CD4-positive, alpha-beta T cell treated with Interleukin-21 for 1 hour (primary cell): ENCODE measurements at places on chromosomes 12 and 14.

GRCh38 chr12:49626169-49626835 lies 2.9 kb downstream of the PRPF40B start:
- DNase-seq = peak; percentile 34

GRCh38 chr14:87567618-87568295 lies 425.2 kb downstream of the GALC start:
- no peak for DNase-seq

DNA sequence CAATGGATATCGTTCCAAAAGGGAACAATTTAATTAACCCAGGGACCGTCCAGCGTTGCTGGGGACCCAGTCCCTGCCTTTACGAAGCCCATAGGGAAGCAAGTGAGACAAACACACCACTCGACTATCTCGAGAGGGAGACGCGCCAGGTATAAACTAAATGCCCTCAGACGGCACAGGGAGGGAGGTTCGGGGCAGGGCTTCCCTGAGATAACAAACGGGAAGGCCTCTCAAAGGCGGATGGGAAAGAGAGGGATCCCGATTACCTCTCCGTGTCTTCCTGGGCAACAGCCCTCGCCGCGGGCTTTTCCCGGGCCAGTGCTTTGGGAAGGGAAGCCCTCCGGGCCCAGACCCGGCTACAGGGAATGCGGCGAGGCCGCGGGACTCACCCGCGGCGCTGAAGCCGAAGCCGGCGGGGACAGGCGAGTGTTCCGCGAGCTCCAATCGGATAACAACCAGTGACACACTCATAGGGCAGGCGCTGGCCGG lies 390 bp downstream of the BRAP start:
- DNase-seq = no peak

DNA sequence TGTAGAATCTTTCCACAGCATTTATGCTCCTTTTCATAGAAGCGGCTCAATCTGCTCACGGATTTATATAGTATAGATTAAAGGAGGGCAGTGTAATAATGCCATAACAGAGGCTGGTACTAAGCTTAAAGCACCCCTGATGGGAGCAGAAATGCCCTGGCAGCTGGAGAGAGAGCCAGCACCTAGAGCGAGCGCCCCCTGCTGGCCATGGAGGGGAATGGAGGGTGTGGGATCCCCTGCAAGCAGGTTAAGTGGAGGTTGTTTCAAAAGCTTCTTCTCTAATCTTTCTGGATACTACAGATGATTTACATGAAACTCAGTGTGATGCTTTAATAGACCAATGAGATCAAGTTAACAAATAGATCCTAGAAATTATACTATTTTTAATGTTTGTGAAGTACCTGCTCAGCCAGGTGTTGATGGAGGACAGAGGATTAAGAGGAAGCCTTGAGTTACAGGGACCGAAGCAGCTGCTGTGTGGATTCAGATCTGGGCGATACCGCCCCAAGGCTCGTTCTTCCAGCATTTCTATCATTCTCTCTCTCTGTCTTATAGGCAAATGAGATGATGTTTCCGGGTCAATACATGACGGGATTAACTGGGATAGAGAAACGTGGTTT lies 1519.3 kb upstream of the TMEM132C start:
- DNase-seq = peak; percentile 58

- no peak for DNase-seq
These were observed 35.7 kb downstream of the HIGD1C start for GRCh38 chr12:50988051-50988450.
